CD4-positive, alpha-beta memory T cell (primary cell): ENCODE measurements at places on chromosomes 3 and 15.

DNA sequence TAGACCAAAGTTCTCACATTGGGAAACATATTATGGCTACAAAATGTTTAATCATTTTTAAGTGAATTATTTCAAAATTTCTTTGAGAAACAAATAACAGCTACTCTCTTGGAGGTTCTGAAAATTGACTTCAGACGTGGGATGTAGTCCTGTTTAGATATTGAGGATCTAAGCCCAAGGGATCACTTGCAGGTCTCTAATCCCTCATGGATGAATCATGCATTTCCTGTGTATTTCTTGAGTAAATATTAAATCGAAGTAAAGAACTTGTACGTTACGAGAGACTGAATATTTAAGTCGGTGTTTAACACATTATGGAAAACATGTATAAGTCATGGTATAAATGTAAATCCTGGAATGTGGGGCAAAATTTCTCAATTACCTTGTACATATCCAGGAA lies 119.8 kb downstream of the EPHA3 start:
- no peak for DNase-seq

- DNase-seq = no peak
Observed at GRCh38 chr3:54836871-54837270, 91.0 kb downstream of the LRTM1 start.

GRCh38 chr15:37134699-37135131 lies 34.4 kb upstream of the MEIS2 start:
- no peak for DNase-seq

DNA sequence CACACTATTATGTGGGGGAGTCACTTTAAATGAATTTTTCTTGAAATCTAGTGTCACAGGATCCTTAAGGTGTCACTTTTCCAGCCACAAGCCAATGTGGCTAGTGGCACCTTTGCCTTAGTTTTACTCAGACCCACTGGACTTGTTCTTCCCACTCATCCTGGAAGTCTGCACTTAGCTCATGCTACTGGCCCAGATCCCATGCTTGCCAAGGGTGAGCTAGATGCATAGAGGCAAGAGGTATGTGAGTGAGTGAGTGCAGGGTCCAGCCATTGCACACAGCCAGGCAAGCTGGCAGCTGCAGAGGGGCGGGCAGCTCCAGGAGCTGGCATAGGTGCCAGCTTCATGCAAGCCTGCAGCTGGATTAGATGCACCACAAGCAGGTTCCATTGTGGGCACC lies 81.0 kb downstream of the CGGBP1 start:
- DNase-seq = no peak

GRCh38 chr3:69090021-69090420 lies 5.3 kb downstream of the ARL6IP5 start:
- DNase-seq = no peak

DNA sequence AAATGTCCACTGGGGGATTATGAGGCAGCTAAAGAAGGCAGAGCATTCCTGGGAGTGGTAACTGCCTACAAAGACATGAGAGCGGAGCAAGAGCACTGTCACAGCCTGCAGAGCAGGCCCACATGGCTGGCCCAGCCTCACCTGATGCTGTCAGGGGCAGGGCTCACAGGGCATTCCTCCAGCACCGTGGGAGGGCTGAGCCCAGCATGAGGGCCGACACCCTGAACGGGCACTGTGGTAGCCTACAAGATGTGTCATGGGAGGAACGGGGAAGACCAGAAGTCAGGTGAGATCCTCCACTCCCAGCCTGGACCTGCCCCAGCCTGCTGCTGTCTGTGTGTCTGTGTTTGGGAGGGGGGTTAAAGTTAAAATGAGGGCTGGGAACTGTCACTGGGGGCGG lies 30.1 kb downstream of the CCDC12 start:
- DNase-seq = no peak

DNA sequence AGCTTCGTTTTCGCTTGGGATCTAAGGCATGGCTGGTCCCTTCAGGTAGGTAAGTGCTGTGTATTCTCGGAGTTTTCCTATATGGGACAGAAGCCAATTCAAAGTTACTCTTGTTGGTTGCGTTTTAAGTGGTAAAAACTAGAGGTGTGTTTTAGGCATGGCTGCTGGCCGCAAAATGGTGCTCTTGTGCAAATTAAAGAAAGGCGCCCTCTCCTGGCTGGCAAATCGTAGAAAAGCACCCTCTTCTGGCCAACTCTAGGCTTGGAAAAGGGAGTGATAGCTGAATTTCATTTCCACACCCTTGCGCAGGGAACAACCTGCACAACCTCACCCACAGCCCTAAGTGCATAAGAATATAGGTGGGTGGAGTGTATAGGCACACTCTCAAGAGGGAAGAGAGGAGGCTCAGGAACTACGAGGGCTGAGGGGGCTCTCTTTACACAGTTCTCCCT lies 23.5 kb downstream of the DRD3 start:
- DNase-seq = no peak

DNA sequence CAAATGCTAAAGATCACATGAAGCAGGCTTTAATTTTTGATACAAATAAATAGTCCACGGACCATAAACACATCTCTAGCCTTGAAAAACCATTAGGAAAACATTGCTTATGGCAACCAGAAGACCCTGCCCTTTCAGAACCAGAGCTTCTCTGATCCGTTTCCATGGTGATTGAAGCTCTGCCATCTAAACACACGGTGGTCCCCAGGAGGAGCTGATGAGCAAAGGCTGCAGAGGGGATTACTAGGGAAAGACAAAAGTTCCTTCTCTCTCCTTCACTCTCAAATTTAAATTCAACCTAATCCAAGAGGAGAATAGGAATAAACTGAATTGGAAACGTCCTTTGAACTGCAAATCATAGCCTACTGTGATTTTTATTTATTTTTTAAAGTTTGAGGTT lies 122.0 kb upstream of the ATP10A start:
- DNase-seq = no peak

- DNase-seq = no peak
Observed at GRCh38 chr15:64166102-64166890, 3.5 kb upstream of the PPIB start.

GRCh38 chr3:55735976-55736375 lies 248.9 kb upstream of the WNT5A start:
- DNase-seq = no peak

DNA sequence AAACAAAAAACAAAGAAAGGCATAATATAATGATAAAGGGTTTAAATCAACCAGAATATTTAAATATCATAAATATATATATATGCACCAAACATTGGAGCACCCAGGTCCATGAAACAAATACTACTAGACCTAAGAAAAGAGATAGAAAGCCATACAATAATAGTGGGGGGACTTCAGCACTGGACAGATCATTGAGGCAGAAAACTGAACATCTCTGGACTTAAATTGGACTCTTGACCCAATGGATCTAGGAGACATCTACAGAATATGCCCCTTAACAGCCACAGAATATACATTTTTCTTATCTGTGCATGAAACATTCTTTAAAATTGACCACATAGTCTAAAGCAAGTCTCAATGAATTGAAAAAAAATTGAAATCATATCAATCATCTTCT lies 48.7 kb upstream of the CD96 start:
- DNase-seq = no peak

GRCh38 chr15:68268405-68268804 lies 9.1 kb upstream of the FEM1B start:
- no peak for DNase-seq

GRCh38 chr3:42710323-42711021 lies 7.9 kb upstream of the HHATL start:
- DNase-seq = no peak

DNA sequence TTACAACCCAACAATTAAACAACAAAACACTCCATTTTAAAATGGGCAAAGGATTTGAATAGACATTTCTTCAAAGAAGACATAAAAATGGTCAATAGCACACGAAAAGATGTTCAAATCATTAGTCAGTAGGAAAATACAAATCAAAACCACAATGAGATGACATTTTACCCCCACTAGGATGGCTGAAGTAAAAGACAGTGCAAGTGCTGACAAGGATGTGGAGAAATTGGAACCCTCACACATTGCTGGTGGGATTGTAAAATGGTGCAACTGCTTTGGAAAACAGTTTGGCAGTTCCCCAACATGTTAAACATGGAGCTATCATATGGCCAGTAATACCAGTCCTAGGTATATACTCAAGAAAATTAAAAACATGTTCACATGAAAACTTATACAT lies 11.6 kb downstream of the GALNT15 start:
- no peak for DNase-seq

DNA sequence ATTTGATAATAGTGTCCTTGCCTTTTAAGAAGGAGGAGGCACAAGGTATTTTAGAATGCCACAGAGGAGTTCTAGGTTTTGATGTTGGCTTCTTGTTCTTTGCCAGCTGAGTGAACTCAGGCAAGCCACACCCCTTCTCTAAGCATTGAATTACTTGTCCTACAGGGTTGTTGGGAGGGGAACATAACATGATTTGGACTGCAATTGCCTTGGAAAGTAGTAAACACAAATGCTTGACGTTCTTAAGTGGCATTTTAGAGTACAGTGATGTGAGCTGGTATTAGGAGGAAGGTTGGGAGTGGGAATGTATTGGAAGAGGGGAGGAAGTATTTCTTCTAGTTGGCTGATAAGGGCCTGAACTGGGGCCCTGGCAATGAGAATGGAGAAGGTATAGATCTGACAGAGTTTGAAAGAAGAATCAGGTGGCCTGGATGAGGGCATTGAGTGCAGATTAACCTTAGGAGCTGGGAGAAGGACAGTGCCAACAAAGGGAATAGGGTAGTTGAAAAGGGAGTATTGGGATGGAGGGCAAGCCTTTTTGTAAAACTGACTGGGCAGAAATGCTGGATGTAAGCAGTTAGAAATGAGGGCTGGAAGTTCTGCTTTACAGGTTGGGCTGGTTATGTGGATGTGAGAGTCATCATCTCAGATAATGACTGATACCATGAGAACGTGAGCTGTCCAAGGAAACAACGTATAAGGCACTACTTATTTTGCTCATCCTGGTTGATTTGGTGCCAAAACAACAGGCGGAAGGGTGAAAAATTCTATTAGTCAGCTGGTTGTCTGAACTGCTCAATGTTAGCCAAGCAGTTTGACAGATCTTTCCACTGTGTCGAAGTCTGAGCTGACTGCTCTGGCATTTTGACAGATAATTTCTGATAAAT lies 16.7 kb downstream of the KAT2B start:
- DNase-seq = peak; percentile 45

GRCh38 chr3:37586280-37586679 lies 275.4 kb upstream of the CTDSPL start:
- no peak for DNase-seq

DNA sequence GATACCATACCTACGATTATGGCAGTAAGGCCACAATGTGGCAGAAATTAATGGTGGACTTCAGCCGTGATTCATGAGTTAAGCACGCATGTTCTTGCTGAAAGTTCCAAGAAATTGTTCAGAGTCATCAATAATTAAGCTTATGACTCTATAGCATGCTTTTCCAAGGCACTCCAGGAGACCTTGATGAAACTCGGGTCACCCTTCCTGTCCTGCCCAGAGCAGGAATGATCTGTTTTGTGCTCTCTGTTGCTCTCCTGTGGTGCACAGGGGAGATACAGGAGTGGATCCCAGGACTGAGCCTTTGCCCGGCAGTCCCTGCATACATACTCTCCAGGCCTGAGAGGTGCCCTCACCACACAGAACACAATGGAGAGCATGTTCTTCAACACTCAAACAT lies 141.6 kb upstream of the SLC2A2 start:
- no peak for DNase-seq

- no peak for DNase-seq
Observed at GRCh38 chr3:41521010-41521655, 321.8 kb downstream of the CTNNB1 start.

GRCh38 chr3:172159962-172160538 lies 120.7 kb downstream of the FNDC3B start:
- DNase-seq = no peak

DNA sequence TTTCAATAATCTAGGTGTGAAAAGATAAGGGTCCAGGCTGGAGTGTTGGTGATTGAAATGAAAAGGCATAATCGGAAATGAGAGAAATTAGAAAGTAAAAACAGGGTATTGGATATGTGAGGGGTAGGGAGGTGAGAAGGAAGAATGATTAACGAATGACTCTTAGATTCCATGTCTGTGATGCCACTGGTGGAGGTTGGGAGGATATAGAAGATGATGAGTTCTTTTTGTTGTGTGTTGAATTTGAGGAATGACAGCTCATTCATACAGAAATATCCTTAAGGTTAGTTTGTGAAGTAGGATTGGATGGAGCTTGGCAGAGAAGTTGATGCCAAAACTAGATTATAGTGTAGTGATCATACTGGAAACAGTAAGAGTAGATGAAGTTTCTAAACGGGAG lies 72.2 kb upstream of the CCNL1 start:
- DNase-seq = no peak

DNA sequence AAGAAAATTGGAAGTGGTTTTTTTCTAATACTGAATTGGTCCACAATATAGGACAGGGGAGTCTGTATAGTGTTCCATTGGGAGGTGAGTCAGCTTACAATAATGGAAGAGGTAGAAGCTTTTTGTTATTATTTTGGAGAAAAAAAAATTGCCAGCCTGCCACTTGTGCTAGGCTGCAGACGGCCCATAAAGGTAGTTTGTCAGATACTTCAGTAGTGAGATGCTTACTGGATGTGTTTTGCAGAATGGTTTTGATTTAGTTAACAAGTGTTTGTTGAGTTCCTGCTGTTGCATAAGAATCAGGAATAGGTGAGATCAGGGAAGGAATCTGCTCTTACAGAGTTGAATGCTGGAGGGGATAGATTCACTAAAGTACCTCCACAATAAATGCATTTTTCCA lies 1.0 kb downstream of the DTWD1 start:
- no peak for DNase-seq

- DNase-seq = no peak
Observed at GRCh38 chr3:52002748-52003147, 7.1 kb upstream of the RPL29 start.

- no peak for DNase-seq
Observed at GRCh38 chr15:87866961-87867360, 389.6 kb downstream of the NTRK3 start.

DNA sequence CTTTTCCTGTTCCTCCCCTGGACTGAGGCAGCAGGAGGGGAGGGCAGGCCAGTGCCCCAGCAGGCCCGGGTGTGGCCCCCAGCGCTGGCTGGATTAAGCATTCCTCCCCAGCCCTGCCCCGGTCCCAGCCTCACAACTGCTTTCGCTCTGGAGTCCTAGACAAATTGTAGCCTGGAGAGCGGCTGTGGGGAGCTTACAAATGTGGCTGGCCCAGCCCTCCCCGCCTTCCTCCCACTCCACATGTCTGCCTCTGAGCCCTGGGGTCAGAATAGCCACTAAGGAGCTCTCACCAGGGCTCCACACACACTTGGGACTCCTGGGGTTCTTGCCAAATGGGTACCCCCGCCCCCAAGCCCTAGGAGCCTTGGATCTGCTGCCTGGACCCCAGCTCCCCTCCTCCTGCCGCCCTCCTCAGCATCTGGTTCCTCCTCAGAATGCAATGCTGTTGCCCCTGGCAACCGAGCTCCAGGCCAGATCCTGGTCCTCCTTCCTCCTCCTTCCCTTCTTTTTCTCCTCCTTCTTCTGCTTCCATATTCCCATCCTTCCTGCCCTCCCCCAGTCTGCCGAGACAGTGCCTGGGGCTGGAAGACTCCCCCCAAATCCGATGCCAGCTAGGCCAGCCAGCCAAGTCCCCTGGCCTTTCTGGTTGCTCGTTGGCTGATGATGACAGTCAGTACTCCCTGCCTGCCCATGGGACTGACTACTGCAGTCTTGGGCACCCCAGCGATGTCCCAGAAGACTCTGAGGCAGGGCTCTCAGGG lies 91.1 kb downstream of the LINGO1 start:
- no peak for DNase-seq
